ENCODE measurements at places on chromosomes 3 and 15.
A peak's percentile ranks its signal among the peaks of the same experiment; 100 is the strongest.

- DNase-seq: no peak
Measured at GRCh38 chr15:69305204-69305931, 6.7 kb downstream of the PAQR5 start.

DNA sequence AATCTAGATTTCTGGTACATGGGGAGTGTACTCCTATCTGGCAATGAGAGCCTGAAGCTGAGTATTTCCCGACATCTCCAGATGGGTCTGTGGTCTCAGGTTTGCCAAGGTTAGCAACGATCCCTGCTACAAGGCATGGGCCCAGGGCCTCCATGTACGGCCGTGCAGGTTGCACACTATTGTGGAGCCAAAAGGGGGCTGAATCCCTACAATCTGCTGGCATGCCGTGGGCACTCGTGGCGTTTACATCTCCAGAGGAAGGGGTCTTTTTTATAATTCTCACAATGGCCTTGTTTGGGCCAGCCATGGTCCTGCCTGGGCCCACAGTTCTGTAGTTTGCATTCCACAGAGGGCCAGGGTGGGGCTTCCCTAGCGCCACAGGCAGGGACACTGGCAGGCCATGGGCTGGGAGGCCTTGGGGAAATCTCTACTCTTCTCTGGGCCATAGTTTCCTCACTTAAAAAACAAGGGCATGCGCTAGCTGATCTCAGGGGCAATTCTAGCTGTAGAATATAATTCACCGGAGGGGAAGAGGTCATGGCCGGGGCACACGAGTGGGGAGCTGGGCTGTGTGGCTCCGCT lies 68.9 kb upstream of the TLE3 start:
- no peak for DNase-seq

- DNase-seq: peak; percentile 48
Measured at GRCh38 chr3:12138044-12138443, 20.7 kb downstream of the TIMP4 start.

- DNase-seq: no peak
Measured at GRCh38 chr15:64060716-64061115, 14.4 kb upstream of the DAPK2 start.

DNA sequence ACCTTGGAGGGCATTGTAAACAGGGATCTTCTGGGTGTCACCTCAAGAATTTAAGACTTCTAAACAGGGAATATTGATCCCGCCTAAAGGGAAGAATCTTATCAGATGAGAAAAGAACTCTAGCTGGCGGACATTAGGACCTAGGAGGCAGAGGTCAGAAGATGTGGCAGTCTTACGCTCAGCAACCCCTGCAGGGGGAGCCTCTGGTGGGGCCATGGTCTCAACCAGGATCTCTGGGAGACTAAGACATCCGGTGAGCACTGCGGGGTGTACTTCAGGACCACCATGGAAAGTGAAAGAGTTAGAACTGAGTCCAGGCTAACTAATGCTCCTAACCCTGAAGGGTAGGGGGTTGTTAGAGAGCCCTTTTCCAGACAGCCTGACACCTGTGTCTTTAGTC lies 295.2 kb downstream of the VGLL3 start:
- DNase-seq: no peak

- no peak for DNase-seq
Measured at GRCh38 chr3:50950591-50950990, 275.9 kb downstream of the DOCK3 start.

GRCh38 chr3:139136469-139137202 lies 91.9 kb upstream of the PRR23C start:
- DNase-seq: no peak

DNA sequence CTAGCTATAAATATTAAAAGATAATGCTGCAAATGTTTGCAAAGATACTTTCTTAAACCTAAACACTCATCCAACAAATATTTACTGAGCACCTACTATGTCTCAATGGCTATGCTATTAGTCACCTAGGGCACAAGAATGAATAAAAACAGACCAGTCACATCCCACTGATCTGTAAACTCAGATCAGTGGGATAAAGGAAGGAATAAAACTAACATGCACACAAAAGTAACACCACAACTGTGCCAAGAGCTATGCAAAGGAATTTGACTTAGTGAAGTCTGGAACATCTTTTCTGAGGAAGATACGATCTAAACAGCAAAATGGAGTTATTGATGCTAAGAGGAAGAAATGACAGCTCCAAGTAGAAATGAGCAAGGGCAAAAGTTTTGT lies 56.6 kb downstream of the CBLB start:
- DNase-seq: peak; percentile 34

GRCh38 chr3:8266730-8267131 lies 234.9 kb upstream of the LMCD1 start:
- no peak for DNase-seq

DNA sequence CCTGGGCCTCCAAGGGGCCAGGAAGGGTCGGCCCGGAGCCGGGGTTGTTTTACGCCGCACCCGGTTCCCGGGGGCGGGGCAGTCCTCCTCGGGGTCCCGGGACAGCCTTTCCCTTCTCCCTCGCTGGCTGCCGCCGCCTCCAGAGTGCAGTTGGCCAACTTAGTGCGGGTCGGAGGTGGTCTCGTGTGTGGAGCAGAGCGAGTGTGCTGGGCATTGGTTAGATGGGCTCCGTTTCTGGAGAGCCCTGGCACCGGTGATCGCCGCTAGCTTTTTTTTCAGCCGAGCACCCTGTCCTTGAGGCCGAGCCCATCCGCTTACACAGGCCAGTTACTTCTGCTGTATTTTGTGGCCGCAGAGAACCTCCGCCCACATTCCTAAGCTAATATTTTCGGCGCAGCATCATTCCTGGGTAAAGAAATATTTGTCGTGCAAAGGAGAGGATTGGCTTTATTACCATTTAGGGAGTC lies 585 bp downstream of the KIF23 start:
- peak; percentile 22 for DNase-seq

- DNase-seq: peak; percentile 65
Measured at GRCh38 chr15:33126559-33127290, 67.8 kb downstream of the FMN1 start.

DNA sequence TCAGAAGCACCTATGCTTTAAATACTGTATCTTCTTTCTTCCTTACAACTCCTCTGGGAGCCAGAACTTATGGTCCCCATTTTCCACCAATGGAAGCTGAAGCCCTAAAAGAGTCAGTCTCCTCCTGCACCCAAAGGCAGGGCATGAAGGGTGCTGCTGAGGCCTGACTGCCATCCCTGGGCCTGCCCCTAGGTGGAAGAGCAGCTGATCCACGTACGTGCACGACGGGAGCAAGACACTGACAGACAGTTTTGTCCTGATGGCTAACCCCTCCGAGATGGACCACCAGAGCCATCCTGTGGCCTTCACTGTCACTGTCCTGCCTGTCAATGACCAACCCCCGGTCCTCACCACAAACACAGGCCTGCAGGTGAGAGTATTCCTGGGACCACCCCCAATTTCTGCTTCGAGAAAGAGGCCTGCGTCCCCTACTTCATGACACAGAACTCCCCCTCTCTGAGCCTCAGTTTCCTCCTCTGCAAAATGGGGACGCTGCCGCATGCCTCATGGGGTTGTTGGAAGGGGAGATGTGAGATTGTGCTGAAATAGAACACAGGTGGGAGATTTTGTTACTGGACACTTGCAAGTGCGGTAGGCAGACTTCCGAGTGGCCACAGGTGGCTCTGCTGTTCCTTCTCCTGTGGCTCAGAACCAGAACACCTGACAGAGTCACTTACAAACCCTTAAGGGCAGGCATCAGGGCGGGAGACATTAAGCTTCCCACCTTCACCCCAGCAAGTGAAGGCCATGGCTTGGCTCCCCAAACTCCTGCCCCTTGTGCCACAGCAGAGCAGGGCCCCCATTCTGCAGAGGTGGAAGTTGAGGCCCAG lies 175.4 kb downstream of the TBC1D2B start:
- DNase-seq: no peak

DNA sequence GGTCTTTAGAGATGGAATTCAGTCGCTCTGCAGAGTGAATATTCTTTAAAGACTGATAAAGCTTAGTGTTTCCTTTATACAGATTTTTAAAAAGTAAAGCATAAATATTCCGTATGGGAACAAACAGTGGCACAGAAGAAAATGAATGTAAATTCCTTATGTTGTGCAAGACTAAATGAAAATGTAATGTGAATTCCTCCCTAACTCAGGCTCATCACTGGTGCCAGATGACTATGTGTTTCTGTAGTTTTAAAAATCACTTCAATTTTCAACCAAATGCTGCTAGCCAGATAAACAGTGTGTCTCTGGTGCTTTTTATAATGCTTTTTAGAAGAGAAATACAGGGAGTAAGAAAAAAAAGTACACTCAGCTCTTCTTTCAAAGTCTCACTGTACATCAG lies 154.8 kb upstream of the SNTN start:
- no peak for DNase-seq

DNA sequence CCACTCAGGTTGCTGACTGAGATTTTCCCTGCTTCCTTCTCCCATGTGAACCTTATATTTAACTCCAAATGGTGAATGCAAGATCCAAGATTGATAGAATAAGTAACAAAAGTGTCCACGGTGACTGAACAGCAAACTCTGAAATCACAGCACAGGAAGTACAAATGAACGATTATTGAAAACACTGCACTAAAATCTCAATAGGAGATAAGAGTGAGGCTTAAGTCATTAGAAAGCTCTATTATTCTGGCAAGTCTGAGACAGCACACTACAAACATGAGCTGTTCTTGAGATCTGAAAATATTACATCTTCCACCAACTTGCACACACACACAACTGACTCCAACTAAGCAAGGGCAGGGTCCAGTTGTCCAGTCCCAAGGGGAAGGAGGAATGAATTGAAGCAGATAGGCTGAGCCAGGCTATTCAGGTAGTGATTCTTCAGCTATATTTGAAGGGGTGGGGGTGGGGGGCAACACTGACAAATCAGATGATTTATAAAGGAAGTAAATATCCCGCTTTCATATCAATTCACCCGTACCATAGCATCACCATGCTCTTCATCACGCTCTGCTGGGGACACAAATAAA lies 2.9 kb downstream of the ZNF385D start:
- no peak for DNase-seq

- no peak for DNase-seq
Measured at GRCh38 chr3:127064391-127065137, 81.6 kb downstream of the PLXNA1 start.

GRCh38 chr3:116886202-116886893 lies 176.8 kb downstream of the TUSC7 start:
- DNase-seq: no peak

DNA sequence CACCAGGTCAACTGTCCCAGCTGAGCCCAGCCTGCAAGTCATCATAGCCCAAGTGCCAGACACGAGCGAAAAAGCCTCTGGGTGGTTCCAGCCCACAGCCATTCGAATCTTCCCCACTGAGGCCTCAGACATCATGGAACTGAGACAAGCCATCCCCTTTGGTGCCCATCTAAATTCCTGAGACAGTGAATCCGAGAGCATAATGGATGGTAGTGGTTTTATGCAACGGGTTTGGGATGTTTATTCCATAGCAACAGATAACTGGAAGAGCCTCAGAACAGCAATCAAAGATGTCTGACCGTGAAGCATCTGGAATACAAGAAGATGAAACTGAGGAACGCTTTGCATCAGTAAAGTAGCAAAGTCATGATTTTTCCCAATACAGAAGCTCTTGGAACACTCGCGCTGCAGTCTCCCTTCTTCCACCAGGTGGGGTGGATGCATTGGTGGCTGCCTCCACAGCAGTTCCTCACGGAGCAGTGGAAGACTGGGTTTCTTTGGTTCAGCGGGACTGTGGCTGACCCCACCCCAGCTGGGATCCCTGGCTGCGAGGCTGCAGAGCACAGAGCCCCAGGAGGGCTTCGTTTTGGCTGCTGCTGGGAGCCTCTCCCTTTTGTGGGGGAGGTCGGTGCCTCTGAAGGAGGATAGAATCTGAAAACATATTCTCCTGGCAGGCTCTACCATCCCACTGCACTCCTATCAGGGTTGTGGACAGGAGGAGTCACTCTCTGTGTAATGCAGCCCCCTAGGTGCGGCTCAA lies 26.4 kb upstream of the PDE8A start:
- DNase-seq: peak; percentile 32

DNA sequence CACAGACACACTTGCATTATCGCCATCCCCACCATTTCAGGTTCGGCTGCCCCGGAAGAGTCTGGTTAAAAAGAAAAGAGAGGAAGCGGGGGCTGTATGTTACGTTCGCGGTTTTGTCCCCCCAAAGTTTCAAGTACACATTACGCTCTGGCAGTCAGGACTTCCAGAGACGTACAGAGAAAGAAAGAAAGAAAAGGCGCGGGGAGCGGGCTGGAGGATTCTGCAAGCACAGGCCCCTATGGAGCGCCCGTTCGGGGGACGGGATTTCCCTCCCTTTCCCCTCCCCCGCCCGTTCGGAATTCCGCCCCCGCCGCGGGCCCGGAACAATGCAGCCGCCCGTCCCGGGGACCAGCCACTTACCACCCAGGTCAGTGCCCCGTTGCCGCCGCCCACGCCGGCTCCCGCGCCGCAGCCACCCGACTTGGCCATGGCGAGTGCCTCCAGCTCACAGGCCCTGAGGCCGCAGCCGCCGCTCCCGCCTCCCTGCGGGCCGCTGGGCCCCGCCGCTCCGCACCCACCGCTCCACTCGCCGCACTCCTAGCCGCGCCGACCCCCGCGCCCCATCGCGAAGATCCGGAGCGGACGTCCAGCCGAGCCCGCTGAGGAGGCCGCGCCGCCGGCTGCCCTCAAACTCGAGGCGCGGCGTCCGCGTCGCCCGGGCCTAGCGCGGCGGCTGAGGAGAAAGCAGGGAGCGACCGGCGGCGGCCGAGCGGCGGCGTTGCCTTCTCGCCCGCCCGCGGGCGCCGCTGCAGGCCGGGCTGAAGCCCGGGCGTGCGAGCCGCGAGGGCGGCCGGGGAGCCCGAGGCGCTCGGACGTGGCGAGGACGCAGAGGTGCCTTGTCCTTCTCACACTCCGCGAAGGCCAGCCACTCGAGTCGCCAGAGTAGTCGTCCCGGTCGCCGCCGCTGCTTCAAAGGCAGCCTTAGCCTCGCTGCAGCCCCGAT lies 567 bp downstream of the TOP2B start:
- no peak for DNase-seq

- DNase-seq: no peak
Measured at GRCh38 chr3:72768936-72769335, 79.3 kb downstream of the SHQ1 start.

- DNase-seq: no peak
Measured at GRCh38 chr15:93087825-93088199, 1.2 kb downstream of the RGMA start.

- DNase-seq: no peak
Measured at GRCh38 chr3:132198516-132198915, 118.7 kb upstream of the ACP3 start.

GRCh38 chr15:62087671-62088352 lies 21.0 kb downstream of the C2CD4A start:
- DNase-seq: no peak

- no peak for DNase-seq
Measured at GRCh38 chr3:190338717-190339116, 16.5 kb upstream of the CLDN1 start.

GRCh38 chr3:189342811-189343210 lies 171.0 kb downstream of the TPRG1 start:
- DNase-seq: no peak

DNA sequence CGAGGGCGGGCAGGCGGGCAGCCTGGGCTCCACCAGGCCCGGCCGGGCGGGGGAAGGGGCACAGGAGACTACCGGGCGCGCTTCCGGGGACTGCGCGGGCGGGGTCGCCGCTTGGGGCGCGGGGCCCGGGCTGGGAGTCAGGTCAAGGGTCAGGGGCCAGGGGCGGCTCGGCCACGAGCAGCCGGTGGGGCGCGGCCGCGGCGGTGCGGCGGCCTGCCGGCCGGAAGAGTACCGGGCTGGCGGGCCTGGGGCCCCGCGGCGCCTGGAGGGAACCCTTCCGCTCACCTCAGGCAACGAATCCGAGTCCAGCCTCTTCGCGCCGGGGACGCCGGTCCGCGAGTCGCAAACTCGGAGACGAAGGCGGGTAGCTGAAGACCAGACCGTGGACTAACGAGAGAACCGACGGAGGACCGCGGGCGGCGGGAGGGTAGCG lies 225 bp downstream of the RHOA start:
- no peak for DNase-seq

- peak; percentile 38 for DNase-seq
Measured at GRCh38 chr15:51726302-51727073, 11.0 kb downstream of the LYSMD2 start.

All from LNCaP clone FGC (cell line).